Fibroblast of skin of right biceps (primary cell): ENCODE measurements at places on chromosomes 5 and 9.

- DNase-seq = no peak
These were observed 6.1 kb downstream of the FLT4 start for GRCh38 chr5:180643191-180643851.

- no peak for DNase-seq
These were observed 130.0 kb downstream of the ADAMTS16 start for GRCh38 chr5:5270161-5270560.

DNA sequence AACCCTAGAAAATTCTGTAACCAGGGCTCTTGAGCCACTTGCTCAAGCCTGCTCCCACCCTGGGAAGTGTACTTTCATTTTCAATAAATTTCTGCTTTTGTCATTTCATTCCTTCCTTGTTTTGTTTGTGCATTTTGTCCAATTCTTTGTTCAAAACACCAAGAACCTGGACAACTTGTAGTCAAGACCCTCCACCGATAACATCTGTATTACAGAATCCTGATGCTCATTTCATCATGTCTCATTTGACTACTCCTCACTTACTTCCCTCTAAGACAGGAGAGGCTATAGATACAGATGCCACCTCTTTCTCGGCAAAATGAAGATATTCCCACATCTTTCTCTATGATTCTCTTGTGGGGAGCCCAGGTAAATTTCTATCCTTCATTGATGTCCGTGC, 183.5 kb downstream of the TMEM232 start:
- no peak for DNase-seq

GRCh38 chr5:119346394-119346793, 9.4 kb upstream of the TNFAIP8 start:
- DNase-seq = no peak

DNA sequence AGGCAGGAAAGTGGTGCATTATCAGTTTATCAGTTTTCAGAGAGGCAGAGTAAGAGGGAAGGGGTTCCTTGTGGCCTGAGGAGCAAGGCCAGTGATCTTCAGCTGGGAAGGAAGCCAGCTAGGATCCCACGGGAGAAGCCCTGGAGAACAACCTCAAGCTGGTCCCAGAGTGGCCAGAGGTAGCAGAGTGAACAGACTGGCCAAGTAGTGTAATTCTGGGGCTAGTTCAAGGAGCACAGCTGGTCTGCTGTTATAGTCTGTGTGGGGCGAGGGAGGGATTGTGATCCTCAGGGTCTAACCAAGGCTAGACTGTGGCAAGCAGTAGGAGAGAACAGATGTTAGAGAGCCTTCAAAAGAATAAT, 164.6 kb downstream of the CARTPT start:
- DNase-seq = no peak

- peak; percentile 24 for DNase-seq
These were observed 148.3 kb upstream of the MOCS2 start for GRCh38 chr5:53257806-53258373.

- peak; percentile 28 for DNase-seq
These were observed 1.2 kb upstream of the NSD1 start for GRCh38 chr5:177132136-177133095.

- no peak for DNase-seq
These were observed 581.1 kb downstream of the CAAP1 start for GRCh38 chr9:26311463-26311995.

- DNase-seq = no peak
These were observed 88.5 kb upstream of the SLC25A48 start for GRCh38 chr5:135745897-135746500.

DNA sequence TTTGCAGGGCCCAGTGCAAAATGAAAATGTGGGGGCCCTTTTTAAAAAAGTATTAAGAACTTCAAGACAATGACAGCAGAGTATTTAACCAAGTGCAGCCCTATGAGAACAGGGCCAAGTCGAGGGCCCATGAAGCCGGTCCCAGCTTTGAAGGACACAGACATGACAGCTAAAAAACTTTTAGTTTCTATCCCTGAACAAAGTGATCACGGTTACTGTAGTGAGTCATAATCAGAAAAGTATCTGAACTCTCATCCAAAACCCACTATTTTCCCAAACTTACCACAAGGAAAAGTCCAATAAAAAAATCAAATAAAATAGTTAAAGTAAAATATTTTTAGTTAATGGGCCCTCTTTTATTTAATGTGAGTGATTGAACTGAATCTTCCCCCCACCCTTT, 126.0 kb downstream of the MEF2C start:
- no peak for DNase-seq

- DNase-seq = peak; percentile 52
These were observed 11.9 kb upstream of the SRFBP1 start for GRCh38 chr5:121949885-121950284.

DNA sequence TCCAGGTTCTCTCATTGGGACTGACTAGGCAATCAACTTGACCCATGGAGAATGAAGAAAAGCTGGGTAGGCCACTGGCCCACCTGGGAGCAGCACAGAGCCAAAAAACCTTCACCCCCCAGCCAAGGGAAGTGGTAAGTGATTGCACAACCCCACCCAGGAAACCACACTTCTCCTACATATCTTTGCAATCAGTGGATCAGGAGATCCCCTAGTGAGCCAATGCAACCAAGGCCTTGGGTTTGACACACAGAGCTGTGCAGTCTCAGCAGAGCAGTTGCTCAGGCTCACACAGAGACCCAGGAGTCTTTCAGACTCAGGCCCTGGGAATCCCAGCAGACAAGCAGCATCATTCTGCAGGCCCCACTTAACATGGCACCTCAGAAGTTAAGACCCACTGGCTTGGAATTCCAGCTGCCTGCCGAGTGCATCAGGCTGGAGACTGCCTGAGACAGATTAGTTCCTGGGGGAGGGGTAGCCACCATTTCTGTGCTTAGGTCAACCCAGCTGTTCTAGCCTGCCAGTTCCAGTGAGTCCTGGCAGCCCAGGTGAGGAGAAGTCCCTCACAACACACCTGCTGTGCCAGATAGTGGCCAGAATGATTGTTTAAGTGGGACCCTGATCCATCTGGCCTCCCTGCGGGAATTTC, 136.4 kb downstream of the SAXO1 start:
- no peak for DNase-seq

GRCh38 chr9:30757723-30758122, 1626.7 kb upstream of the ACO1 start:
- no peak for DNase-seq

DNA sequence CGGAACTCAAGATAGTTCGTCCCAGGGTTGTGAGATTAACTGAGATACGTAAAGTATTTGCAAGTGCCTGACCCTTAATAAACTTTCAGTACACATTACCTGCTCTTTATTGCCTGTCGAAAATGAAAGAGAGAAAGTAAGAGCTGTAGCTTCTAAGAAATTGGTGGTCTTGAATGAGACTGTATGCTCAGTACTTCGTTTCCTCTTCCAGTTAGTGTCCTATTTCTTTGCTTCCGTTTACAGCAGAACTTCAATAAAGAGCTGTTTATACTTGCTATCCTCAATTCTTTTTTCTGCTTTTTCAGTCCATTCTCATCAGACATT, 534 bp downstream of the SRFBP1 start:
- no peak for DNase-seq

DNA sequence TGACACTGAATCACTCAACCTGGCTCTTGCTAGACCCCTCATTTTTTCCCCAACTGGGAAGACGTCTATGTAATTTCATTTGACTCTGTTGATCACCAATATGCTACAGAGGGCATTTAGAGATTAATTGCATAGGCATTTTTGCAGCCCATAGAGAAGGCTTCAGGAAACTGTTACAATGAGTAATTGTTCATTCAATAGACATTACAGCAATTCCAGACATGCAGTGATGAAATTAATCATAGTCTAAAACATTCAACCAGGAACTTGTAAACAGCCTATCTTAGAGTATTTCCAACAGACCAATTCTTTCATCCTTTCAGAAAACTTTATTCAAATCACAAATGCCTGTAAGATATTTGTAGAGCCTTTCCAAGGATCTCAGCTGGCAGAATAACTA, 122.3 kb downstream of the MARCHF11 start:
- DNase-seq = peak; percentile 63

DNA sequence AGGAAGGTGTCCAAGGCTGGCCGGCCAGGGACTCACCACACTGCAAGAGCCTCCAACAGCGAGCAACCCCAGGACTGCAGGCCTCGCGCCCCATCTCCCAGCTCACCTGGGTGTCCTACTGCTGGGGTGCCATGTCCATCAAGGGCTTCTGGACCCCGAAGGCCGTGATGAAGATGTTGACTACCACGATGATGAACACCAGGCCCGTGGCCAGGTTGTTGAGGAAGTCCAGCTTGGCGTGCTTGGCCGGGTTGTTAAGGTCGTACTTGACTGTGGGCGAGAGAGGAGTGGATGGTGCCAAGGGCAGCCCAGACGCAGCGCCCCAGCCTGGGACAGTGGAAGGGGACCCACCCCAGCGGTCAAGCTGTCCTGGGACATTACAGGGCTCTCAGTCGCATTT, 9.3 kb downstream of the NINJ1 start:
- no peak for DNase-seq

GRCh38 chr9:104177676-104178075, 83.6 kb downstream of the SMC2 start:
- DNase-seq = no peak

DNA sequence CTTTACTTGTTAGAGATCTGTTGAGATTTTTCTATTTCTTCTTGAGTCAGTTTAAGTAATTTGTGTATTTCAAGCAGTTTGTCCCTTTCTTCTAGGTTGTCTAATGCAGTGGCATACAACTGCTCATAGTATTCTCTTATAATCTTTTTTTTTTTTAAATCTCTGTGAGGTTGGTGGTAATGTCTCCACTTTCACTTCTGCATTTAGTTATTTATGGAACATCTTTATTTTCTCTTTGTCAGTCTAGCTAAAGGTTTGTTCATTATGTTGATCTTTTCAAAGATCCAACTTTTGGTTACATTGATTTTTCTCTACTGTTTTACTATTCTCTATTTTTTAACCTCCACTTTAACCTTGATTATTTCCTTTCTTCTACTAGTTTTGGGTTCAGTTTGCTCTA, 13.8 kb downstream of the FOXE1 start:
- no peak for DNase-seq

DNA sequence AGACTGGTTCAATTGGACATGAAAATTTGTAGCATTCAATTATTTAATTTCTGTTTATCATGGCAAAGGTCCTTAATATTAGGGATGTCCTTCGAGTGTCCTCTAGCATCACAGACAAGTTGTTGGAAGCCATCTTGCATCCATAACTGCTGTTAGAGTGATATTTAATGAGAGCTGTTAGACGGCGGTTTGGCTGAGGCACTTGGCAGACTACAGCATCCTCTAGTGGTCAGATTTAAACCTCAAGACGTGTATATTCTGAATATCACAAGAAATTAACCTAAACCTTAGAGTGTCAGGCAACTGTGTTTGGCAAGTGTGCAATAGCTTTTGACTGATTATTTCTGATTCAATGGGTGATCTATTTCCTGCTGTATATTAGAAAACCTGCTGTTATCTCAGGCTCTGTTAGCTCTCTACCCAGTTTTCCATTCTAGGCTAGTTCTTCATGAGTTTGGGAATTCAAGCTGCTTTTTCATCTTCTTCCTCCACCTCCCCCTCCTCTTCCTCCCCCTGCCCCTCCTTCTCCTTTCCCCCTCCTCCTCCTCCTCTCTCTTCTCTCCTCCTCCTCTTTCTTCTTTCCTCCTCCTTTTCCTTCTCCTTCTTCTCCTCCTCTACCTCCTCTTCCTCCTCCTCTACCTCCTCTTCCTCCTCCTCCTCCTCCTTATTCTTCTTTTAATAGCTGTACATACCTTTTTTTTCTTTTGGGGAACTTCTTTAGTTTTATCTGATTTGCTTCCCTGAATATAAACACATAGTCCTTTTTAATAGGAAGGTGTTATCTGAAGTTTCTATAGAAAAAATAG, 8.6 kb downstream of the SPINK1 start:
- DNase-seq = peak; percentile 53

- DNase-seq = peak; percentile 48
These were observed 33.4 kb downstream of the ARHGAP26 start for GRCh38 chr5:142803428-142804125.
